ENCODE measurements at places on chromosomes 4 and X. TPM values are rescaled to one million over a fixed set of nuclear protein-coding genes. Genes with fewer than 3 reads are reported as not detected.

PWWP3B gene
- 5.8 TPM for total RNA-seq

GK gene
- 4.4 TPM for total RNA-seq

FAM184B gene
- total RNA-seq = 0.03 TPM

GLRA3 gene
- total RNA-seq = not detected

SYTL5 gene
- 1.7 TPM for total RNA-seq

FATE1 gene
- not detected for total RNA-seq

ATP2B3 gene
- total RNA-seq = not detected

ADGRG4 gene
- not detected for total RNA-seq

ZNF280C gene
- 33.1 TPM for total RNA-seq

DTHD1 gene
- total RNA-seq = not detected

STAP1 gene
- total RNA-seq = not detected

HSFX3 gene
- total RNA-seq = not detected

ITM2A gene
- total RNA-seq = 2.2 TPM

FAM47A gene
- total RNA-seq = not detected

DNA sequence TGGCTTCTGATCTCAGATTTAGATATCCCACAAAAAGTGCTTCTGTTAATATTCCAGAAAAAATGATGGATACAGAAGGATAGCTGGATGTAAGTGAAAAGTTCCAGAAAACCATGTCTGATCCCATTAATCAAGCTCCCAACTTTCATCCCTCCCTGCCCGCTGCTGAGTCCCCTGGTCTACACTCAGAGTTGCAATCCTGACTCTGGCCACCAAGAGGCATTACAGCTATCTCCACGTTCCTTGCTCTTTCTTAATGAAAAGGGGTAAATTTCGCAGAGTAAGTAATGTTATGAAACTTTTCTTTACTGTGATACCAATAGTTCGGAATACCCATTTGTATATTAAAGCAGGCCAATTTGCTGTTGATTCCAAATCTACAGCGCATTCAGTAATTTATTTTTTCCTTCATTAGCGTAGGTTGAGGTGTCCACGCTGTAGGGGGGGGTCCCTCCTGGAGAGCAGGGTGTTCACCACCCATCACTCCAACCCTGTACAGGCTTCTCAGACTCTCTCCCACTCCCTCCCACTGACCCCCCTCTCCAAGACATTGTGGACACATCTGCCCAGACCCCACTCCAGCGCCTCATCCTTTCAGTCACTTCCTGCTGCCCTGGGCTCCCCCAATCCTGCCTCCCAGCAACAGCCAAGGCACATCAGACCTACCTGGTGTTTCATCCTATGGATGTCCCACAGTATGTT lies 55.1 kb downstream of the RAB40A start:
- no peaks in the 10 kb centered on the region for H3K27me3 ChIP-seq
- no peaks in the 10 kb centered on the region for H3K4me1 ChIP-seq
- no peaks in the 10 kb centered on the region for H3K36me3 ChIP-seq

DNA sequence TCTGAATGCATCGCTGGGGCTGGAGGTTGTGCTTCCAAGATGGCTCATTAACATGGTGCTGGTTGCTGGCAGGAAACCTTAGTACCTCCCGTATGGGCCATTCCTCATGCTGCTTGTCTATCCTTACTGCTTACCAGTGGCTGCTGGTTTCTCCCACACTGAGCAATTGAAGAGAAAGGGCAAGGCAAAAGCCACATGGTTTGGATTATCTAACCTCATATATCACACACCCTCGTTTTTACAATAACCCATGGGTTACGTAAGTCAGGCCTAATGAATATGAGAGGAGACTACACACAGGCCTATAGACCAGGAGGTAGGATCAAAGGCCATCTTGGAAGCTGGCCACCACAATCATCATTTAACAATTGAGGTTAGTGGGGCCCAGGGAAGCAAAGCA lies 141.8 kb upstream of the EDNRA start:
- no peak overlapping the region for H3K4me3 ChIP-seq
- H3K4me1 ChIP-seq = no peaks in the 10 kb centered on the region
- no peaks in the 10 kb centered on the region for H3K27me3 ChIP-seq
- H3K36me3 ChIP-seq = no peaks in the 10 kb centered on the region
- DNase-seq = no peak

- peak; percentile 26 for DNase-seq
- H3K4me3 ChIP-seq = peak overlapping the region; percentile 69
- H3K27me3 ChIP-seq = peaks cover 38% of the 10 kb centered on the region
- H3K4me1 ChIP-seq = peaks cover 4% of the 10 kb centered on the region
These were observed 578 bp upstream of the CORIN start for GRCh38 chr4:47838445-47838844.

DNA sequence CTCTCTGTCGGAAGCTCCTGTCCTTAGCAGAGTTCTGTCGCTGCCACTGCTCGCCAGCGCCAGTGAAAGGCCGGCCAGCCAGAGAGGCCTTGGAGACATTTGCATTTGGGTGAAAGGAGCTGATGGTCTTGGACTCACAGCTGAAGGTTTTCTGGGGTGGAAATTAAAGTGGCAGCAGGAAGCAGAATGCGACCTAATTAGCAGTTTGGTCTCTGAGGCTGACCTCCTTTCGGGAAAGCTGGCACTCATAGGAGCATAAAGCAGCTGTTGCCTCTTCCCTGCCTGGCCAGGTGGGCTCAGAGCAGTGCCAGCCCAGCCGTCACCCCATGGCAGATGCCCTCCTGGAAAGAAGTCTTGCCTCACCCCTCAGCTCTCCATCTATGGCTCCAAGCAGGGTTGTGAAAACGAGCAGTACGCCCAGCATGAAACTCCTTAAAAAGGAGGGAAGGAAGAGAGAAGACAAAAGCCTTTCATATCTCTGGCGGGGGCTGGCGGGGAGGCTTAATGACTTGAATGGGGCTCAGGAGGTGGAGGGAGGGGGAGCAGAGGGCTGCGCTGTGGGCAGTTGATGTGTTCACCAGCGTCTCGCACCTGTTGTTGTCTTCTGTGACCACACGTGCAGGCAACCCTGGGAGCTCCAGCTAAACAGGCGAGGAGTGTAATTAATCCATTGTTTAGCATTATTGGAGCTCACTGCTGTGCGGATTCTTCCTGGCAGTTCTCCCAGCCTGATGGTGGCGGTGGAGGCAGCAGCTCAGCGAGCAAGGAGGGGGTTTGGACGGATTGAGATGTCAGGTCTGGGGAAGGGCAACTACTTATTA lies 264.0 kb downstream of the MID1IP1 start:
- peak; percentile 91 for DNase-seq
- peak overlapping the region; percentile 88 for H3K27ac ChIP-seq
- H3K4me3 ChIP-seq = peak overlapping the region; percentile 24
- no peaks in the 10 kb centered on the region for H3K27me3 ChIP-seq
- peaks cover 8% of the 10 kb centered on the region for H3K4me1 ChIP-seq

DNA sequence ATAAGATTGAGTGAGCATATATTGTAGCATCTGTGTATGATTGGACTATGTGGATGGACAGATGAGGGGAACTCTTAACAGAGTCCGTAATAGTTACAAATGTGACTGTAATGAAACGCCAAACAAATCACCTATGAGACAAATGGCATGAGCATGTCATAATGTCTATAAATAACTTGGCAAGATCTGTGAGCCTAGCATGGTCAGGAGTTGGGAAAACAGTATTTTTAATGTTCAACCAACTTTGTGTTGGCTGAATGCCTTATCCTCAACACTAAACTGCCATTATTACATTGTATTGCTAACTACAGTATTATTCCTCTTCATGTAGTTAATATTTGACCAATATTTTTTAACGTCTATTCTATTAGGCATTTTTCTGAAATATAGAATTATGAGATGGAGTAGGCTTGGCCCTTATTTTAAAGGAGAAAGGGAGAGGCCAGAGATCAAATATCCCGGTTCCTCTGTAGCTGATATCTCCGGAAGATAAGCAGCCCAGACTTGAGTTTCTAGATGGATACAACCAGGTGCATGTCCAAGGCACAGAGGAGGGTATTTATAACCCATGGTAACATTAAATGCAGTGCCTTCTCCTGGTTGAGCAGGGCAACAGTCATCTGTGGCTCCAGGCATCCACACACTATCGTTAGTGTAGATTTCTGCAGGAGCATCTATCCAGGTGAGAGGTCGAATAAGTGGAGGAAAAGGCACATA lies 32.7 kb downstream of the PF4 start:
- no peak overlapping the region for H3K4me3 ChIP-seq
- H3K4me1 ChIP-seq = peaks cover 32% of the 10 kb centered on the region
- H3K27ac ChIP-seq = no peak overlapping the region

GRCh38 chr4:52780617-52781354 lies 29.6 kb upstream of the ERVMER34-1 start:
- no peak for DNase-seq
- H3K27ac ChIP-seq = no peak overlapping the region
- H3K4me3 ChIP-seq = no peak overlapping the region
- H3K27me3 ChIP-seq = no peaks in the 10 kb centered on the region

DNA sequence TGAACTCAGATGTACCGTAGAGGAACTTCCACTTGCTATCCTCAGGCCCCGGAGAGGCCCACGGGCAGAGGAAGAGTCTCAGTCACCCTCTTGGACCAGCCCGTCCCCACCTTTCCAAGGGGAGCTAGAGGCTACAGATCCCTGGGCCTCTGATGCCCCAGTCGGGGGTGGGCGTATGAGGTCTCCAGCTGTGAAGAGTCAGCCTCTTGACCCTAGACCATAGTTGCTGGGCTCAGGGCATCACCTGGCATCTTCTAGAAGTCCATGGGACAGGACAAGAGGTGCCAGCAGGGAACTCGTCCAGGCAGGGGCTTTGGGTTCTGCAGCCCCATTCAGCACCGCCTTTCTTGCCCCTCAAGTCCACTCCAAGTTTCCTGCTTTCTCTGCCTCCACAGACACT lies 11.6 kb downstream of the SASH3 start:
- no peaks in the 10 kb centered on the region for H3K27me3 ChIP-seq
- no peak overlapping the region for H3K27ac ChIP-seq
- no peak for DNase-seq
- no peak overlapping the region for H3K4me3 ChIP-seq
- H3K36me3 ChIP-seq = no peaks in the 10 kb centered on the region

- no peaks in the 10 kb centered on the region for H3K4me1 ChIP-seq
- H3K36me3 ChIP-seq = no peaks in the 10 kb centered on the region
- no peak for DNase-seq
- no peaks in the 10 kb centered on the region for H3K27me3 ChIP-seq
These were observed 310.0 kb upstream of the AADAT start for GRCh38 chr4:170399581-170400293.

- no peak overlapping the region for H3K27ac ChIP-seq
- no peak overlapping the region for H3K4me3 ChIP-seq
- H3K4me1 ChIP-seq = peaks cover 11% of the 10 kb centered on the region
These were observed 24.0 kb downstream of the GALNT7 start for GRCh38 chr4:173192375-173193162.

DNA sequence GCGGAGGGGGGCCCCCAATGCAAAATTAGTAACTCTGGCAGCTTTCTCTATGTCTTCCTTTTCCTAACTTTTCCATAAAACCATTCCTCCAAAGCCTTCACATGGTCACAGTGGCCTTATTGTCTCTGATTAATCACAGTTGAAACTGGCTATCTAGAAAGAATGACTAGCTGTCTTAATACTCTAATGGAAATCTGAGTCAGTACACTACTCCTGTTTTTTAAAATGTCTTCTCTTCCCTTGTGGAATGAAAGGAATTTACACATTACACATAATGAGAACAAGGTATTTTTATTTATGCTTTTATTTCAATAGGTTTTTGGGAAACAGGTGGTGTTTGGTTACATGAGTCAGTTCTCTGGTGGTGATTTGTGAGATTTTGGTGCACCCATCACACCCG lies 66.3 kb upstream of the PUDP start:
- no peak overlapping the region for H3K27ac ChIP-seq
- H3K36me3 ChIP-seq = no peaks in the 10 kb centered on the region
- H3K27me3 ChIP-seq = no peaks in the 10 kb centered on the region
- no peak for DNase-seq

- H3K27me3 ChIP-seq = no peaks in the 10 kb centered on the region
- no peaks in the 10 kb centered on the region for H3K36me3 ChIP-seq
- no peak overlapping the region for H3K27ac ChIP-seq
- peaks cover 46% of the 10 kb centered on the region for H3K4me1 ChIP-seq
- no peak for DNase-seq
These were observed 32.3 kb downstream of the AFF1 start for GRCh38 chr4:86967073-86967472.

GRCh38 chr4:118760092-118760491 lies 74.9 kb downstream of the METTL14 start:
- H3K4me1 ChIP-seq = no peaks in the 10 kb centered on the region
- no peaks in the 10 kb centered on the region for H3K36me3 ChIP-seq

GRCh38 chr4:61553557-61554125 lies 353.5 kb downstream of the ADGRL3 start:
- H3K4me3 ChIP-seq = no peak overlapping the region
- peaks cover 10% of the 10 kb centered on the region for H3K4me1 ChIP-seq
- H3K27me3 ChIP-seq = no peaks in the 10 kb centered on the region
- no peak for DNase-seq
- H3K36me3 ChIP-seq = no peaks in the 10 kb centered on the region

- no peak overlapping the region for H3K4me3 ChIP-seq
- no peaks in the 10 kb centered on the region for H3K27me3 ChIP-seq
- H3K27ac ChIP-seq = no peak overlapping the region
- H3K4me1 ChIP-seq = no peaks in the 10 kb centered on the region
These were observed 11.3 kb upstream of the BTC start for GRCh38 chr4:74805601-74806000.

GRCh38 chrX:13252726-13253125 lies 67.1 kb downstream of the ATXN3L start:
- H3K27ac ChIP-seq = no peak overlapping the region
- no peak for DNase-seq
- no peaks in the 10 kb centered on the region for H3K27me3 ChIP-seq
- no peaks in the 10 kb centered on the region for H3K36me3 ChIP-seq
- no peaks in the 10 kb centered on the region for H3K4me1 ChIP-seq

GRCh38 chr4:159146488-159146887 lies 43.6 kb downstream of the RAPGEF2 start:
- H3K27me3 ChIP-seq = no peaks in the 10 kb centered on the region
- no peaks in the 10 kb centered on the region for H3K36me3 ChIP-seq

- H3K4me1 ChIP-seq = peaks cover 6% of the 10 kb centered on the region
- no peaks in the 10 kb centered on the region for H3K36me3 ChIP-seq
- no peak for DNase-seq
- no peak overlapping the region for H3K27ac ChIP-seq
- H3K27me3 ChIP-seq = peaks cover 22% of the 10 kb centered on the region
- H3K4me3 ChIP-seq = peak overlapping the region; percentile 91
These were observed 671 bp upstream of the FHIP1A start for GRCh38 chr4:151408380-151408629.

DNA sequence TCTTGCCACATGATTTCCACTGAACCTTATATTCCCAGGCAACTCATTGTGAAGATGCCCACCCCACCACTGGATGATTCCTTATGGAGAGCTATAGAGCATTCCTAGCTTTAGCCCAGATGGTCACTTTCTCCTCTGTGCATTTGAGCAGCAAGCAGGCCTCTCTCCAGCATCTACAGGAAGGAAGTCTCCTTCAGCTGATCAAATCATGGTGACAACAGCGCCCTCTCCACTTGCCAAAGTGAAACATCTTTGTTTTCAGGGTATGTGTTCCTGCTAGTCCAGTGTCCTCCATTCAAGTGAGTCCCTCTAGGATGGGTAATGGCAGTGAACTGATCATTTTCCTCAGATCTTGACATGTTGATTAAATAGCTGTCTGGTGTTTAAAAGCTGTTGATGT lies 10.9 kb upstream of the SYTL5 start:
- no peaks in the 10 kb centered on the region for H3K36me3 ChIP-seq
- no peak for DNase-seq
- no peak overlapping the region for H3K27ac ChIP-seq
- H3K4me1 ChIP-seq = no peaks in the 10 kb centered on the region

Measured in neural progenitor cell (in vitro differentiated cells).